ENCODE measurements at places on chromosomes 2 and 18. TPM values are rescaled to one million over a fixed set of nuclear protein-coding genes. Genes with fewer than 3 reads are reported as not detected.

The MYCN gene
- 0.45 TPM for total RNA-seq

The GALNT14 gene
- 1.2 TPM for total RNA-seq

The ATOH8 gene
- total RNA-seq: 56.7 TPM

The CXCR4 gene
- total RNA-seq: 18.1 TPM

The POTEI gene
- total RNA-seq: 0.06 TPM

The CRYBA2 gene
- not detected for total RNA-seq

The RAB12 gene
- 47.7 TPM for total RNA-seq

GRCh38 chr2:112187046-112187715 lies 49.0 kb downstream of the FBLN7 start:
- H3K27ac ChIP-seq: no peak overlapping the region
- DNase-seq: no peak
- no peak overlapping the region for H3K4me3 ChIP-seq
- no peaks in the 10 kb centered on the region for H3K27me3 ChIP-seq

GRCh38 chr2:22992441-22992840 lies 392.5 kb upstream of the KLHL29 start:
- H3K4me1 ChIP-seq: no peaks in the 10 kb centered on the region
- H3K27ac ChIP-seq: no peak overlapping the region
- no peak for DNase-seq
- H3K27me3 ChIP-seq: no peaks in the 10 kb centered on the region
- H3K4me3 ChIP-seq: no peak overlapping the region
- H3K36me3 ChIP-seq: no peaks in the 10 kb centered on the region

- H3K27me3 ChIP-seq: no peaks in the 10 kb centered on the region
- no peak overlapping the region for H3K27ac ChIP-seq
- H3K4me1 ChIP-seq: no peaks in the 10 kb centered on the region
- DNase-seq: no peak
- H3K36me3 ChIP-seq: peaks cover 4% of the 10 kb centered on the region
Measured at GRCh38 chr2:134407154-134407890, 153.4 kb downstream of the MGAT5 start.

- no peaks in the 10 kb centered on the region for H3K27me3 ChIP-seq
- no peaks in the 10 kb centered on the region for H3K4me1 ChIP-seq
- no peak overlapping the region for H3K27ac ChIP-seq
- no peak overlapping the region for H3K4me3 ChIP-seq
Measured at GRCh38 chr2:222399038-222399783, 25.1 kb upstream of the SGPP2 start.

DNA sequence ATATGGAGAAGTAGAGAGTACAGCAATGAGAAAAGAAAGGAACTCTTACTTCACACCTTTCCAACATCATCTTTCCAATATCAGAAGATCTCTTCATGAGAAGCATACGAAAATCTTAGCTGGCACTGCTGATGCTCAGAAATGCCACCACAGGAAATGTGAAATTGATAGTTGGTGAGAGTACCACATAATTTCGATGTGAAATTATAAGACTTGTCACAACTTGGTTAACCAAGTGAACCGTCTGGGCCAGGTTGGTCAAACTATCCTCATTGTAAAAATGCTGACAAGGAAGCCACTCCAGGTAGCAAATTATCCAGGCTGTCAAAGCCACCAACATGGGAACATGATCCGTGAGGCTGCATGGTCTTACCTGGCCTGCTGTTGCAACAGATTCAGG lies 66.5 kb downstream of the EPG5 start:
- peaks cover 13% of the 10 kb centered on the region for H3K36me3 ChIP-seq
- no peak overlapping the region for H3K27ac ChIP-seq
- no peaks in the 10 kb centered on the region for H3K27me3 ChIP-seq
- DNase-seq: no peak
- H3K4me3 ChIP-seq: no peak overlapping the region
- H3K4me1 ChIP-seq: no peaks in the 10 kb centered on the region

DNA sequence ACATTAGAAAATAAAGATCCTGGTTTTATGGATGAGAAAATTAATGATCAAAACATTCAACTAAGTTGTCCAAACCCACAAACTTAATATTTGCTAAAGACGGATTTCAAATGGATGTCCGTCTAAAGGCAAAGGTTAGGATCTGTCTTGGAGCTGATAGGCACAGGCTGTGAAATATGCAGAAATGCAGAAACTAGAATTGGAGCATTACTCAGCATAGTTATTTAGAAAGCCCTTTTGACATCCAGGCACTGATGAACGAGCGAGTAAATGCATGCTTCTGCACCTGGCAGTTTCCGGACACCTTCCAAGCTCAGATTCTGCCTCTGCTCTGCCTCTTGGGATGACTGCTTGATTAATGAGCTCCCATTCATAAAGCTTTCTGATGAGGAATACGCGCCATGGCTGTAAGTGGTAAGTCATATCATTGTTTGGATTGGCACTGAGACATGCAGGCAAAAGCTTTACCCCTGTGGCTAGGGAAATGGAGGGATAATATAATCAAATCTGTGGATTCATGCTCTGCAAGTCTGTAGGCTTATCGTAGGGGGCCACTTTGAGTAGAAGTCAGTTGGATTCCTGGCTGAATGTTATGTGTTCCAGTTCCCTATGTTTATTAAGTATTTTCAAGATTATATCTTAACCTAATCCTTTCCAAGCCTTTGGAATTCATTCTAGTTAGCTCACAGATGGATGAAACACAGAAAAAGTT lies 2176.3 kb upstream of the CELF4 start:
- no peak overlapping the region for H3K4me3 ChIP-seq
- H3K4me1 ChIP-seq: no peaks in the 10 kb centered on the region
- H3K36me3 ChIP-seq: no peaks in the 10 kb centered on the region
- DNase-seq: no peak

DNA sequence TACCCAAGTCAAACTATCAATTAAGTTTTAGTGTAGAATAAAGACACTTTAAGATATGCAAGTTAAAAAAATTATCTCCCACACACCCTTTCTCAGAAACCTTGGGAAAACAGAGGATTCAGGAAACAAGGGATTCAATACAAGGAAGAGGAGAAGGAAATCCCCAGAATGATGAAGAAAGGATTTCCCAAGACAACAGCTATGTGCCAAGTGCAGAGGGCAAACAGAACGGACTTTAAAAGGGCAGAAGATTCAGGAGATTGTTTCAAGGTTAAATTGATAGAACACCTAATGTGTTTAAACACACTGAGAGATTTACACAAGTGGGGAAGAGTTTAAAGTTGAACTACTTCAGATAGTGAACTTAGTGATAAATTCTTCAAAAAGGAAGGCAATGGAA lies 71.5 kb upstream of the EPAS1 start:
- H3K4me3 ChIP-seq: no peak overlapping the region
- no peak for DNase-seq
- no peak overlapping the region for H3K27ac ChIP-seq
- no peaks in the 10 kb centered on the region for H3K36me3 ChIP-seq

GRCh38 chr18:1965016-1965415 lies 606.3 kb downstream of the METTL4 start:
- H3K36me3 ChIP-seq: no peaks in the 10 kb centered on the region
- H3K27ac ChIP-seq: no peak overlapping the region
- no peak overlapping the region for H3K4me3 ChIP-seq
- no peaks in the 10 kb centered on the region for H3K4me1 ChIP-seq
- no peaks in the 10 kb centered on the region for H3K27me3 ChIP-seq

- H3K4me3 ChIP-seq: no peak overlapping the region
- H3K27ac ChIP-seq: no peak overlapping the region
- DNase-seq: no peak
- no peaks in the 10 kb centered on the region for H3K27me3 ChIP-seq
- H3K36me3 ChIP-seq: no peaks in the 10 kb centered on the region
Measured at GRCh38 chr2:45625824-45626223, 14.8 kb upstream of the SRBD1 start.

DNA sequence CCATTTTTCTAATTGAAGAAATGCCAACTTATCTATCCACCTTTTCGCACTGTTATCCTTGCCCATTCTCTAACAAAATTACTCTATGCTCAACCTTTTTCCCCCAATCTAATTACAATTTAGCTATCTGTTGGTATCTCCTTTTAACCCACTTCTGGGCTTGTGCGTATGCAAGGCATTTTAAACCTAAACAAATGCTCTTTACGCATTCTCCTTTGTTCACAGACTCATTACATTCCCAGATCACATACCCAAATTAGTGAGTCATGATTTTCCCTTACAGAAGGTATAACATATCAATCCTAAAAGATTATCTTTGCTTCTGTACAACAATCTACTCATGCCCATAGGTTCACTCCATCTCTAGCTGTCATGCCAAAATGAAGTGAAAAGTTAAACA lies 71.7 kb upstream of the LYPD1 start:
- H3K27me3 ChIP-seq: no peaks in the 10 kb centered on the region
- H3K4me3 ChIP-seq: no peak overlapping the region
- H3K36me3 ChIP-seq: no peaks in the 10 kb centered on the region
- H3K4me1 ChIP-seq: no peaks in the 10 kb centered on the region
- H3K27ac ChIP-seq: no peak overlapping the region
- DNase-seq: no peak

DNA sequence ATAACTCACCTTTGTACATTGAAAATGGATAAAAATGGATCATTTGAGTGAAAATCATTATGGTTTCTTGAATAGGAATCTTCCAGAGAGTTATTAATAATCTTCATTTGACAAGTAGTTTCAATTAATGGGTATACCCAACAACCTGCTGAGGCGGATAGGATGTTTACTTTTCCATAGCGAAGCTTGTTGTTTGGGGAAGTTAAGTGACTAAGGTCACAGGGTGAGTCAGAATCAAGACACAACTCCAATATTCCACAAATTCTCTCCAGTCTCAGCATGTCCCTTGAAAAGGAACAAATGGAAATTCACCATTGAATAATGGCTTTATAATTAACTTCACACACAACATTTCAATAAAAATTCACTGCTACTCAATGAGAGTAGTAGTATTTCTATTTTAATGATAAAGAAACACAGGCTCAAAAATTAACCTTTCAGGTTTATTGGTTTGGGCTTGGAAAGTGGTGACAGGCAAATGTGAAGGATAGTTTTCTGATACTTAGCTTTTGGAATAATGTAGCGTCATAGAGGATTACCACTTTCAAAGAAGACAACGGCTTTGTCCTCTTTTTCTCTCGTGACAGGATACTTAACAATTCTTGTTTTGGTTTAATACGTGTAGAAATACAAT lies 211.3 kb downstream of the GPD2 start:
- no peaks in the 10 kb centered on the region for H3K36me3 ChIP-seq
- H3K4me3 ChIP-seq: no peak overlapping the region
- no peaks in the 10 kb centered on the region for H3K27me3 ChIP-seq
- H3K27ac ChIP-seq: no peak overlapping the region

DNA sequence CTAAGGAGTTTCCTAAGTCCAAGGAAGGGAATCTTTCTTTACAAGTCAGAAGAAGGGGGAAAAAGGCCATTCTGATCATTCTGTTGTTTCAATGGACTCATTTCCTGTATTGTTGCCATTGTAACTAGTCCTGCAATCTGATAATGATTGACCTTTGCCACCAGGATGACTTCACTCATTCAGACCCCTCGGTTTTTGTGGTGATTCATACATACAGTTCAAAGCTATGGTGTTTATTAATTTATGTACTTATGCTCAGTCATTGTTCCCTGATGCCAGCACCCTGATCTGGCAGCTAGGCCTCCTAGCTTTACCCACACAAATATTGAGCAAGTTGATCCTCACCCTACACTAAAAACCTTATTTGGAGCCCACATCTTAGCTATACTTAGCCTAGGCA lies 57.6 kb upstream of the ZNF519 start:
- no peaks in the 10 kb centered on the region for H3K36me3 ChIP-seq
- DNase-seq: no peak
- no peak overlapping the region for H3K4me3 ChIP-seq
- H3K4me1 ChIP-seq: no peaks in the 10 kb centered on the region

- no peak overlapping the region for H3K27ac ChIP-seq
- no peaks in the 10 kb centered on the region for H3K36me3 ChIP-seq
- H3K4me1 ChIP-seq: no peaks in the 10 kb centered on the region
- no peaks in the 10 kb centered on the region for H3K27me3 ChIP-seq
- DNase-seq: no peak
Measured at GRCh38 chr18:52716973-52717372, 377.0 kb downstream of the DCC start.

DNA sequence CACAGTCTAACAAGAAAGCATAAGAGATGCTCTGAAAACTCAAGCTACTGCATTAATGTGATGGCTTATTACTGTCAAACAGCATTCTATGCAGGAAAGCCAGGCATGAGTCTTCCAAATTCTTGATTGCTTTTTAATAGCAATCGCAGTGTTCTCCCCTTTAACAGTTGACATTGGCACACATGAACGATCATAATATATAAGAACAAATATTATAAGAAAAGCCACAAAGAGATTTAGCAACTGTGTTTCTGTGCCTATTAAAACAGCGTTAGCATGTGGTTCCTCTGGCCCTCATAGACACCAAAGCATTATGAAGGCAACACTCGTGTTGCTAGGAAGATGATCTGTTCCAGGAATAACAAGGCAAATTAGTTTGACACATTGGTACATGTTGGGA lies 245.0 kb downstream of the ACKR3 start:
- H3K36me3 ChIP-seq: no peaks in the 10 kb centered on the region
- H3K4me1 ChIP-seq: no peaks in the 10 kb centered on the region
- H3K4me3 ChIP-seq: no peak overlapping the region
- no peak for DNase-seq

DNA sequence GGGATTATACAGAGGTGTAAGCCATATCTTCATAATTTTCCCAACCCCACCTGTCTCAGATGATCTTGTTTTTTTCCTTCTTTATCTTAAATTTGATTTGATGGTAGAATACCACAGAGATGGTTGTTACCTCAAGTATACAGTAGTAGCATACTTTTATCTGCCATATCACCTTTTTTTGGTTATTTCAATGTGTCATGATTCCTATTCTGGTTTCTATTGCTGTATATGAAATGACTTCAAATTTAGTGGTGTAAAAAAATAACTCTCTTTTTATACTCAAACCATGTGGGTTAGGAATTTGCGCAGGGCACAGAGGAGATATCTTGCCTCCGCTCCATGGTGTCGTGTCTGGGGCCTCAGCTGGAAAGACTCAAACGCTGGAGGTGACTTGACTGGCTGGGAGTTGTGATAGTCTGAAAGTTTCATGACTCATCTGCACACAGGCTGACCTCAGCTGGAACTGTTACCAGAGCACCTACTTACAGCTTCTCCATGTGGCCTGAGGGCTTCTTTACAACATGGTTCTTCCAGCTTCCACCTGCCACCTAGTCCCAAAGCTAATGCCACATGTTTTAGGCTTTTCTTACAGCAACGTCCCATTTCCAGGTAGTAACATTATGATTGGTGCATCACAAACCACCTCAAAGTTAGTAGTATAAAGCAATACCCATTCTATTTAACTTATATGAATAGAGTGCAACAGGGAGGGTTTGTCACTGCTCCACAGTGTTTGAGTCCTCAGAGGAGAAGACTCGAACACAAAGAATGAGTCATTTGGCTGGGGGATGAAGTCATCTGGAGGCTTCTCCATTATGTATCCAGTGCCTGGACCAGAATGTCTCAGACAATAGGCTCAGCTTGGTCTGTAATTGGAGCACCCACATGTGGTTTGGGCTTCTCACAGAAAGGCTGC lies 82.3 kb upstream of the XPO1 start:
- DNase-seq: no peak
- no peaks in the 10 kb centered on the region for H3K4me1 ChIP-seq

- H3K4me3 ChIP-seq: no peak overlapping the region
- H3K36me3 ChIP-seq: no peaks in the 10 kb centered on the region
- no peak for DNase-seq
- no peaks in the 10 kb centered on the region for H3K4me1 ChIP-seq
- H3K27me3 ChIP-seq: no peaks in the 10 kb centered on the region
Measured at GRCh38 chr2:212364112-212364985, 174.3 kb downstream of the ERBB4 start.

Data from aorta (tissue), 5 donors.